ENCODE measurements at places on chromosomes 2 and 18. TPM values are rescaled to one million over a fixed set of nuclear protein-coding genes. Genes with fewer than 3 reads are reported as not detected.

Gene UGT1A3
- not detected for total RNA-seq

Gene TEX261
- total RNA-seq: 50.3 TPM

Gene SP140
- not detected for total RNA-seq

Gene AGFG1
- total RNA-seq: 18.6 TPM

Gene COL6A3
- total RNA-seq: 29.8 TPM

Gene AUP1
- 104 TPM for total RNA-seq

Gene PKDCC
- total RNA-seq: 0.81 TPM

Gene PIEZO2
- total RNA-seq: 270 TPM

Gene NEU4
- not detected for total RNA-seq

Gene LBX2
- total RNA-seq: 1.3 TPM

Gene FAM228A
- total RNA-seq: 0.31 TPM

Gene SAG
- not detected for total RNA-seq

Gene REEP1
- 6.8 TPM for total RNA-seq

Gene REG3A
- not detected for total RNA-seq

Gene POTEI
- total RNA-seq: 0.16 TPM

Gene RAX
- not detected for total RNA-seq

Gene C2orf15
- total RNA-seq: under 0.01 TPM

Gene FNDC4
- total RNA-seq: 11.6 TPM

Gene SMAD7
- total RNA-seq: 6.4 TPM

Gene PROKR1
- total RNA-seq: not detected

Gene RTP5
- total RNA-seq: not detected

Data from bladder microvascular endothelial cell (primary cell).